ENCODE measurements at places on chromosomes 11 and 22.

- no peak for DNase-seq
Observed at GRCh38 chr11:36078686-36079055, 134.8 kb downstream of the LDLRAD3 start.

GRCh38 chr11:11430431-11430830 lies 77.4 kb upstream of the CSNK2A3 start:
- no peak for DNase-seq

DNA sequence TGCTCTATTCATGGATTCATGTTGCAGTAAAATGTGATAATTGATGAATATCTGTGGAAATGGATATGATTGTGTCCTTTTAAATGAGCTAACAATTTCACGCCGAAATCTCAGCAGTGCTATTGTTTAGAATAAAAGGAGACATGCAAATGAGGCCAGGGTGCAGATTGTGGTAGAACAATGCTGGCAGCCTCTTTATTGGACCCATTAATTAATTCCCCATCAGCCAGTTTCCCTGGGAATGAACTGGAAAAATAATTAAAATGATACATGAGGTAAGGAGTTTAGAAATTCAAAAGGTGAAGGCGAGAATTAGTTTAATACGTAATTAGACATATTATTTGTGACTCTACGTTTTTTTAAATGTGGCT lies 306.2 kb downstream of the TBC1D22A start:
- no peak for DNase-seq

DNA sequence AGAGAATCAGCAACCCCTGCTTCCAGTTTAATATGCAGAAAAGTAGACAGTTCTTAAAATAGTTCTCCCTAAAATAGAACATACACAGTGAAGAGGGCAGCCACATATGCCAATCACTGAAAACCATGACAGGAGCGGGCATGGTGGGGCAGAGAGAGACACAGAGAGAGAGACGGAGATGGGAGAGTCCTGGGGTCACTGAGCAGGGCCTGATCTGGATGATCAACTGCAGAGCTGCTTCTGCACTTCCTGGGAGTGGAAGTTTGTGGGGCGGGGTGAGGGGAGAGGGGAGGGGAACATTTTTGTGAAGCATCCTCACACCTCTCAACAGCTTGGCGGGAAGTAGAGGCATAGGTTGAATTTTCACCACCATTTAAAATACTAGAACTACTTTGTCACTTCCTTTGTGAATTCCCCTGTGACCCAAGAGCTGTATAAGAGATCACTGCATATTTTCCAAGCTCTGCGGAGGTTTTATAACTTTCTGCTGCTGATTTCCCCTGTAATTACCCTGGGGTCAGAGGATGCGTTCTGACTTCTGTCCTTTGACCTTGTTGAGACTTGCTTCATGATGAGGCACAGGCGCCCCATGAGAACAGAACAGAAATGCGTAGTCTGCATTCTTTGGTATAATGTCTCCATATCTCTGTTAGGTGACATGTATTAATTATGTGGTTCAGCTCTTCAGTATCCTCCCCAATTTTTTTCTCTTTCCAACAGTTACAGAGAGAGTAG lies 419.4 kb downstream of the BRD1 start:
- no peak for DNase-seq

DNA sequence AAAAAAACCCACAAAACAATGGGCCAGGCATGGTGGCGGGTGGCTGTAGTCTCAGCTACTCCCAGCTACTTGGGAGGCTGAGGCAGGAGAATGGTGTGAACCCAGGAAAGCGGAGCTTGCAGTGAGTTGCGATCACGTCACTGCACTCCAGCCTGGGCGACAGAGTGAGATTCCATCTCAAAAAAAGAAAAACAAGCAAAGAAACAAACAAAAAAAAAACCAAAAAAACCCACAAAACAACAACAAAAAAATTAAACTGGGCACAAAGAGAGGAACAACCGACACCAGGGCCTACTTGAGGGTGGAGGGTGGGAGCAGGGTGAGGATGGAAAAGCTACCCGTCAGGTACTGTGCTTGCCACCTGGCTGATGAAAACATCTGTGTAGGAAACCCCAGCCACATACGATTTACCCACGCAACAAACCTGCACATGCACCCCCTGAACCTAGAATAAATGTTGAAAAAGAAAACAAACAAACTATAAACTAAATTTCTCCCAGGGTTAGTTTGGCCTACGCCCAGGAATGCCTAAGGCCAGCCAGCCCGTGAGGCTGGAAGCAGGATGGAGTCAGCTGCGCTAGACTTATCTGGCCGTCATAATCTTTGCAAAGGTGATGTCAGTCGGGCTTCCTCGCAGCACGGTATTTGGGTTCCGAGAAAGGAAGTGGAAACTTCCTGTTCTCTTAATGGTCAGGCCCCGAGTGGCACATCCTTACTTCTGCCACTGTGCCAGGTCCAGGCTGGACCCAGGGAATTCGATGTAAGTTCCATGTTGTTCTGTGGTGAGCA lies 21.9 kb upstream of the CYB5R3 start:
- no peak for DNase-seq

Measured in NCI-H1105 (cell line).